Fibroblast of skin of left quadriceps (primary cell): ENCODE measurements at places on chromosomes 4 and X.

- DNase-seq, result no peak
Measured at GRCh38 chr4:110198049-110198434, 373 bp downstream of the ELOVL6 start.

DNA sequence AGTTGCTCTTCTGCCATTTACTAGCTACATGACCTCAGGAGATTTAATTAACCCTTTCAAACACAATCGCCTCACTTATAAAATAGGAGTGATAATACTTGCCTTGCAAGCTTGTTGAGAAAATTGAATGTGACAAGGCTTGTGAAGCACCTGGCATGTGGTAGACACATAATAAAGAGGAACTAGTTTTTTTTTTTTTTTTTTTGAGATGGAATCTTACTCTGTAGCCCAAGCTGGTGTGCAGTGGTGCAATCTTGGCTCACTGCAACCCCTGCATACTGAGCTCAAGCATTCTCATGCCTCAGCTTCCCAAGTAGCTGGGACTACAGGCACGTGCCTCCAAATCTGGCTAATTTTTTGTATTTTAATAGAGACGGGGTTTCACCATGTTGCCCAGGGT, 73.7 kb upstream of the STIM2 start:
- no peak for DNase-seq

- no peak for DNase-seq
Measured at GRCh38 chr4:40228497-40229365, 31.9 kb downstream of the RHOH start.

DNA sequence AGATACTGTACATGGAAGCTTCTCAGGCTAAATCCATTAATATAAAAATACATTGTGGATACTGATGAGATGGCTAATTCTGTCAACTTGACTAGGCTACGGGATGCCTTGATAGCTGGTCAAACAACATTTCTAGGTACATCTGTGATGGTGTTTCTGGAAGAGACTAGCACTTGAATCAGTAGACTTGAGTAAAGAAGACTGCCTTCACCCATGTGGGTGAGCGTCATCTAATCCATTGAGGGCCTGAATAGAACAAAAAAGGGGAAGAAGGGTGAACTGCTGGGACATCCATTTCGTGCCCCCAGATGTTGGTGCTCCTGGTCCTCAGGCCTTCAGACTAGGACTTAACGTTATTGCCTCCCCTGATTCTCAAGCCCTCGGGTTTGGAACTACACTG, 3.7 kb upstream of the SRP72 start:
- DNase-seq, result no peak

DNA sequence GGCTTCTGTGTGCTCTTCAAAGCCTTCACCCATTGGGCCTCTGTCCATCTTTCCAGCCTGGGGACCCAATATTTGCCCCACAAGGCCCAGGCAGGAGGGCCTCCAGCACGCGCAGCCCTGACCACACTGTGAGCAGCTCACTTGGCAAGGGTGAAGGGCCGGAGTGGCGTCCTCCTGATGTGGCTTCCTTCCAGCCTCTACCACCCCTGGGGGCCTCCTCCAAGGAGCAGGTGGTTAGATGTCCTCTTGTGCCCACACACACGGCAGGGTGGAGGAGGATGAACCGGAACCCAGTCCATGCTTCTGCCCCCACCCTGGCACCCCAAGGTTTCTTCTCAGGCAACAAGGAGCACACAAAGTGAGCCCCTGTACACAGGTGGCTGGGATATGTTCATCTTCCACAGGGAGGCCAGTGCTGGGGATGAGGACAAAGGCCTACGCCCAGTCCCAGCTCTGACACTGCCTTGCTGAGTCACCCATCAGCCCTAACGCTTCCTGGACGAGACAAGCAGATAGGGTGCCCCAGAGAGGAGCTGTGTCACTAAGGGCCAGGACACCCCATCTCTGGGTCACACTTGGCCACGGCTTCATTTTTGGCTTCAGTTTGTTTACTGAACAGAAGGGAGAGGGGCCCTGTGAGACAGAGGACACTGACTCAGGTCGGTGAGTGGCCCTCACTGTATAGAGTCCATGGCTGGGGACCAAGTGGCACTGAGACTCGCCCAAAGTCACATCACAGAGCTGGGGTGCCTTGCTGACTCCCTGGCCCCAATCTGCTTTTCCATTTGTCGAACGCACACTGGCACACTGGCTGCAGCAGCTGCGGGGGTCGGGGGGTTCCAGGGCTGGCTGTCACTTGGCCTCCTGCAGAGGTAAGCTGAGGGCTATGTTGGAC, 1.9 kb downstream of the UBL4A start:
- DNase-seq, result no peak

GRCh38 chr4:152258804-152259708, 276.8 kb downstream of the FBXW7 start:
- peak; percentile 19 for DNase-seq

DNA sequence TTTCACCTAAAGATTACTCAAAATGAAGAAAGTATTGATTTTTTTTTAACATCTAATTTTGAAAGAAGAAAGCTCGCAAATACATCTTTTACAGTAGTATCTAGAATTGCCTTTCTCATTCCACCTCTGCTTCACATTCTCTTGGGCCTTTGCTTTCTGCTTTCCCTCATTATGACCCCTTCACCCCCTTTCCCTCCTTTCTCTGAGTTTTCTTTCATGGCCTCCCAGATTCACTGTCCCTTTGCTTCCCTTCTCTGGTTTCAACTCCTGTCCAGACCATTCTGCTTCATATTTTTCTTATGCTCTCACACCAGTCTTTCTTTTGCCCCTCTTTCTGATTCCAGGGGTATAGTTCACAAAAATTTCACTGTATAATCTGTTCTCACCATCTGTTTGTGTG, 29.0 kb downstream of the ADH5 start:
- no peak for DNase-seq

DNA sequence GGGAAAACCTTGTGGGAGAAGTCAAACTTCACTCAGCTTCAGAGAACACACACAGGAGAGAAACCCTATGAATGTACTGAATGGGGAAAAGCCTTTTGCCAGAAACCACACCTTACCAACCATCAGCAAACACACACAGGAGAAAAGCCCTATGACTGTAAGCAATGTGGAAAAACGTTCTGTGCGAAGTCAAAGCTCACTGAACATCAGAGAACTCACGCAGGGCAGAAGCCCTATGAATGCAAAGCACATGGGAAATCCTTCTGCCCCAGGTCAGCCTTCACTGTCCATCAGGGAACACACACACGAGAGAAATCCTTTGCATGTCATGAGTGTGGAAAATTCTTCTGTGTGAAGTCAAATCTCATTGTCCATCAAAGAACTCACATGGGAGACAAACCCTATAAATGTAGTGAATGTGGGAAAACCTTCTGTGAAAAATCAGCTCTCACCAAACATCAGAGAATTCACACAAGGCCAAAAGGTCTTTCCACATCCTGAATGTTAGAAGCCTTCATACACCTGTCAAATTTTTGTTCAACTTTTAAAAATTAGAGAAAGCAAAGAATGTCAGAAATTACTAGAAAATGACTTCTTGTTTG, 199.4 kb downstream of the SMIM20 start:
- DNase-seq, result no peak

DNA sequence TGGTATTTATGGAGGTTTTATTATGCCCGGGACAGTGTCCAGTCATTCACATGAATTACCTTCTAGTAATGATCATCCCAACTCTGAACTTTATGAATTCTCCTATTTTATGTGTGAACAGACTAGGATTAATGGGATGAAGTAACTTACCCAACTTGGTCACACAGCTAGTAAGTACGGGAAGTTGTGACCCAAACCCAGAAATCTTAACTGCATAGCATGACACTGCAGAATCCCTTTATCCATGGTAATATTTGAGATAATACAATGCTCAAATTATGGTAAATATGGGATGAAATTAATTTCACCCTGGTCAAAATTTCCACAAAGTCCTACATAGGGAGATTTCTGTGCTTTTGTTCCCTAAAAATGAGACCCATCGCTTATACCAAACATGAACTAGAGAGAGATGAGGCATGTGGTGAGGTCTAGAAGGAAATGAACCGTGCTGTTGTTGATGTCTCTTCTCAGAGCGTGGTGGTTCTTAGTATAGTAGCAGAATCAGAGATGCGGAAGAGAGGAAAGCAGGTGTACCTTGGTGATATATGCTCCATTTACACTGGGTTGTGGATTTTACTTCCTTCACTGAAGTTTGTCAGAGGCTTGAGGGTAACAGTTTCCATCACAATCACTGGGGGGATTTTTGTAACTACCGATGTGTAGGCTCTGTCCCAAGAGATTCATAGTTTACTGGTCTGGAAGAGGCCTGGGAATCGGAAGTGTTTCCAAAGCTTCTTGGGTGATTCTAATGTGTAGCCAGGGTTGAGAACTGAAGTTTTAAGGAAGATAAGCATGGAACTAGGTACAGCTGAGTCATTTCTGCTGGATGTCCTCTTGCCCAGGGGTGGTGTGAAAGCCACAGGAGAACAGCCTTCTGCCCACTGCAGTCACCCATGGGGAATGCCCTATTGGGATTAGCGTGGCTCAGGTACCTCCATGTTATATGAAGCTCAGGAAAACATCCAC, 30.2 kb upstream of the FAM9C start:
- DNase-seq, result no peak

GRCh38 chrX:1453395-1453783, 680 bp upstream of the ASMTL start:
- no peak for DNase-seq

GRCh38 chr4:185993328-185993973, 75.5 kb upstream of the TLR3 start:
- no peak for DNase-seq

DNA sequence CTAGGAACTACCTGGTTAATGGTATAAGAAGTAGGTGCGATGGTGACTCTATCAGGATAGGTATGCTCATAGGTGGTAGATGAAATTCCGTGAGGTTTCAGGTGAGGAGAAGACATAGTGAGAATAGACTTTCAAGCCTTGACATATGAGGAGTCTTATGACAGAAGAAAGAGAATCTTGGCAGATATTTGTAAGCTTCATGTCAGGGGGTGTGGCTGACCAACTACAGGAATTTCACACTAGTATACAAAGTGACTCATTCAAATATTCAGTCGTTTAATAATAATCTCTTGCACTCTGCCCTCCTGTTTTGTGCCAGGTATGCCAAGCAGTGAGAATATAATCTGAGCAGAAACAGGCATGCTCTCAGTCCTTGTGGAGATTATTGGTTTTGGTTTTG, 22.8 kb downstream of the PACRGL start:
- DNase-seq, result no peak

DNA sequence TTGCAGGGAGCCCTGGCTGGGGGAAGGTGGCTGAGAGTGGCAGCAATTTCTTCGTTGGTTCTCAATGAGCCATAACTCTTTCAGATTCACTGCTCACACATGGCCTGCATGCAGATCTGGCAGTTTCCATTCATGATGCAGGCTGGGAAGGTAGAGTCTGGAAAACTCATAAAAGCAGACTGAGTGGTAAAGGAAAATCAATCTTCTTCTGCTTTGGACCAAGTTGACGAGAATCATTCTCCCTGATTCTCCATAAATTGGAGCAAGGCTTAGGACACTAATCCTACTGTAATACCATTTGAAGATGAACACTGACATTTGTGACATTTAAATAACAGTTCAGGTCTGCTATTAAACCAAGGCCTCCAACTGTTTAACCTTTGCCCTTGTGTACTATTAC, 35.3 kb upstream of the HAND2 start:
- no peak for DNase-seq

DNA sequence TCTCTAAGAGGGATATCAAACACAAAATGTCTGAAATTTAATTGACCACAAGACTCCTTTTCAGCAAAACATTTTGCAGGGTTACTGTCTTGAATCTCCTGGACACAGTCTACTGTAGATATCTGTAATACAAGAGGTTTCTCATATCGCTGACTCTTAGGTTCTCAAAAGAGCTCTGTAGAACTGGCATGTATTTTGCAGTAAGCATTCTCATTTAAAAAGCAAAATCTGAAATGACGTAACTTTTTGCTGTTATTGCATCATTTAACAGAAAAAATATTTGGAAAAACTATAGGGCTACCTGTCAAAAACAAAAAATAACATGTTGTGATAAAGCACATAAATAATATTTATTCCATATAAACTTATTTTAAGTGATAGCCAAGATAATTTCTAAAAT, 114.2 kb downstream of the CDS1 start:
- DNase-seq, result no peak

- no peak for DNase-seq
Measured at GRCh38 chrX:39450234-39450977, 647.4 kb downstream of the BCOR start.

GRCh38 chr4:133711817-133712216, 489.8 kb downstream of the PABPC4L start:
- DNase-seq, result no peak

DNA sequence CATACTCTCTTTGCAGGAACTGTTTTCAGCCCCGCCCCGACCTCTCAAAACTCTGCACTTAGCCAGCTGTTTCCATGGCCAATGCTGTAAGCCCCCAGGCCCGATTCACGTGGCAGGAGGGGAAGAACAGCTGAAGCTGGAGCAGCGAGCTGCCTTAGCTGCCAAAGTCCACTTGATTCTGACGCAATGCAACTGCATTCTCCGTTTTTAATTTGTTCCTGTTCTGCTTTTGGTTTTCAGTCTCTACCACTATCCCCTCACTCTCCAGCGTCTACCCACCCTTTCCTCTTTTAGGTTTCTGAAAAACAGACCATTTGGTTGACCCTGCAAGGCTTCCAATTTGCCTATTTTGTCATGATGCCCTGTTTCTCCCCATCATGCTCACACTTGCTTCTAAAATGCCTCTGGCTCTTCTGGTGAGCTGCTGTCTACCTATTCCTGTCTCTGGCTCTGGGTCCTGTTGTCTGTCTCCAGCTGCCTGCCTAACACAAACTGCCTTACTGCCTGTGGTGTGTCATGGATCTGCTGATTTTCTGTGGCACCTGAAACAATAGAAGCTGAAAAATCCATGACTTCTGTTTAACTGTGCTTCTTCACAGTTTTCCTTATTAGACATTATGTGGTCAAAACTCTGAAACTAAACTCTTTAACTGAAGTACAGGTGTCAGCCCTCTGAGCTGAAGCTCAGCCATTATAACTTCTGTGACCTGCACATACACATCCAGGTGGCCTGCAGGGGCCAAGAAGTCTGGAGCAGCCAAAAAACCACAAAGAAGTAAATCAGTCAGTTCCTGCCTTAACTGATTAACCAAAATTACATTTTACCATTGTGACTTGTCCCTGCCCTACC, 160.5 kb upstream of the AGTR2 start:
- no peak for DNase-seq

DNA sequence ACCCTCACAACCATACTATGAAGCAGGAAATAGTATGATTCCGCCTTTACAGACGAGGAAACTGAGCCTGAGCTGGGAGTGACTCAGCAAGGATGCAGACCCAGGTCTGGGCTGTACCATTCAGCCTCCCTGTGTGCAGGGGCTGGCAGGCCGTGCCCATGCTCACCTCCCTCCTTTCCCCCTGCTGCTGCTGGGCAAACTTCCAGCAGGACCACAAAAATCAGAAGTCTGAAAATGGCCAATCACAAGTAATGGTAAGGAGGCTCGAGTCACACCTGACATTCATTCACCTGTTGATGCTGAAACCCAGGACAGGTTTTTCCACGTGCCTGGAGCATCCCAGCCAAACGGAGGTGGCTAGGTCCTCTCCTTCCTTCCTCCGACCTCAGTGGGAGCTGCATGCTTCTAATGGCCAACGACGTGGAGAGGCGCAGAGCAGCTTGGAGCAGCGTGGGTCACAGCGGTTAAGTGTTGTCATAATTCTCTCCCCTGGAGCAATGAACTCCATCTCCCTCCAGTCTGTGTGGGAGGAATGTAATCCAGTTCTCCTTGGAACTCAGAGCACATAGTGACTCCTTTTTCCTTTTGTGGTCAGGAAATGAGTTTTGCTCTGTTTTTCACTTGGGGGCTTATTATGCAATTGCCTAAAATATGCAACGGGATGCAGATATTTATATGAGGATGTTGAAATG, 371.7 kb downstream of the BCOR start:
- peak; percentile 71 for DNase-seq
